ENCODE measurements at places on chromosomes 3 and 15.
A peak's percentile ranks its signal among the peaks of the same experiment; 100 is the strongest.

DNA sequence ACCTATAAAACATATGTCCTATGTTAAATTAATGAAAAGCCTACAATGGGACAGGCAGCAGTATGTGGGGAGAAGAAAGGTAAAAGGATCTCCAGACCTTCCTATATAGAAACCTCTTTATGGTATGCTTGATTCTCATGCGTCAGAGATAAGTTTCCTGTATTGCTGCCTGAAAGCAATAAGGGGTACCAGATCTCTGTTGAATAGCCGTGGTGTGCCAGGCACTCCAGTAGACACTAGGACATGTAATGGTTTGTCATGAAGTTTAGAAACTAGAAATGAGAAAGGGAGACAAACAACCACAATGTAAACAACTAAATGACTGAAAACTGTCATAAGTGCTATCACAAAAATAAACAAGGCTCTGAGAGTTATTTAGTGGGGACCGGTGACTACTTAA lies 168.1 kb downstream of the EFHB start:
- no peak for DNase-seq

DNA sequence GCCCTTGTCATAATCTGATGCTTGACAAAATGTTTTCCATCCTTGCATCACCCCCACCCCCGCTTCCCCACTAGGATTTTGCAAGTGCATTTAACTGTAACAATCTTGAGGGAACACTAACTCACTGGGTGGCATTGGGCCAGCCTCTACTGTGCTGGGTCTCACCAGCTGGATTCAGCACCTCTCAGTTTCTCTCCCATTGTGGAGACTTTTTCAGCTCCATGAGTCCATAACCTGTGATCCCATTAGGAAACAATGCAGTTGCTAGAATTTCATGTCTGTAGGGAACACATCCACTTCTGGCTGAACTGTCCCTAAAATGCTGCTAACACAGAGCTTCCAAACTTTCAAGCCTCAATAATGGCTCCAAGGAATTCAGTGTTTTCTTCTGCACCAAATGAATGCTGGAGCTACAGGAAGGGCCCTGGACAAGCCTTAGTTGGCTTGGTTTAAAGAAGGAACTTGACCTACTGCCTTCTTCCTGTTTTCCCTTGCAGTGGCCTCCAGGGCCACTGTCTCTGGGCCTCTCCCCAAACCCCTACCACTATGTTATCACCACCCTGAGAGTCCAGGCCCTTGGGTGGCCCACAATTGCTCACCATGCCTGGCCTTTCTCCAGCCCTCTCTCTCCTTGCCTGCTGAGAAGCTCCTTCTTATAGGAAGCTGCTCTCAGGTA lies 15.6 kb downstream of the CYP19A1 start:
- DNase-seq, result no peak

GRCh38 chr3:124315215-124316033 lies 323.5 kb upstream of the ROPN1 start:
- no peak for DNase-seq

DNA sequence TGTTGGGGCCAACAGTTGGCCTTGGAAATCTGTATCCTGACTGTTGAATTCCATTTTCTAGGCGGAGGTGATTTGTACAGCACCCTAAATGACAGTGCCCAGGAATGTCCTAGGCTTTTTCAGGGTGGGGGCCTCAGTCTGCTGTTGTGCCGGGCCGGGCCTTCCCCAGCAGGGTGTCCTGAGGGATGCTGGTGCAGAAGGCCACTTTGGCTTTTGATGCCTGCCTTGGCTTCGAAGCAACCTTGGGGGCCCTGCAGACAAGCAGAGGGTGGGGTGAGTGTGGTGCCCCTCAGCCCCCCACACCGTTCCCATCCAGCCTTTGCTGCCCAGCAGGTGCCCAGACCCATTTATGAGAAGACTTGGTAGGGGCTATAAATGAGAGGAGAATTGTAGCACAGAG lies 33.0 kb downstream of the SYNM start:
- no peak for DNase-seq

DNA sequence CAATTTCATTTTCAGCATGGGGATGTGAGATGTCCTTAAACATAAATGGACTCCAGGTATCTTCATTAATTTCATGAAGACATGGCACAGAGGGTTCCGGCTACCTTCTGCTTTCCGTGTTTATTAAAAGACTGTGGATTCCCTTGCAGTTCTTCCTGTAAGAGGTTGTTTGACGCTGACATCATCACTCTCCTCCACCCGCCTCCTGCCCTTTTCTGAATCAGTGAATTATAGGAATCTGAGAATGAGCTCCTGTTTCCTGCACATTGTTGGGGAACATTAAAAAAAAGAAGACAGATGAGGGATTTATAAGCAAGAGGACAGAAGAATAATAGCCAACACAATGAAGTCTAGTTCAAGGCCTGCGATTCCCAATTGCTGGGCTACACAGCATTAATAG lies 191.3 kb downstream of the LPP start:
- DNase-seq, result no peak

- no peak for DNase-seq
Measured at GRCh38 chr3:103624271-103624670, 1189.5 kb downstream of the ZPLD1 start.

DNA sequence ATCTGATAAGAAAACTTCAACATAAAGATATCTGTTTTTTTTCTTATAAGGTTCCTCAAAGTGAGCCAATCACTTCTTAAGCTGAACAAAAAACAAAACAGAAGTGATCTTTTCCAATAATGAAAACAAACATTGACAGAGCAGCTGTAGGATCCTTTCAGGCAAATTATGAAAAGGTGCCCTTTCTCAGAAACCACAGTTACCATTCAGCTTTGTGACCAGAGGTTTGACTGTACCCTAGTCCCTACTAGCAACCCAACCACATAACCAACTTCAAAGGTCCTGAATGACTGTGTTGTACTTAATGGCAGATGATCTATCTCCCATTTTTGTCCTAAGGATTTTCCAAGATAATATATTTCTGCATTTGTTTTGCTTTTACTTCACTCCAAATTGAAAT lies 39.4 kb upstream of the CCR2 start:
- DNase-seq, result no peak

GRCh38 chr3:9875448-9875847 lies 4.6 kb downstream of the CIDEC start:
- no peak for DNase-seq

- no peak for DNase-seq
Measured at GRCh38 chr3:34969513-34969912, 669.8 kb upstream of the ARPP21 start.

DNA sequence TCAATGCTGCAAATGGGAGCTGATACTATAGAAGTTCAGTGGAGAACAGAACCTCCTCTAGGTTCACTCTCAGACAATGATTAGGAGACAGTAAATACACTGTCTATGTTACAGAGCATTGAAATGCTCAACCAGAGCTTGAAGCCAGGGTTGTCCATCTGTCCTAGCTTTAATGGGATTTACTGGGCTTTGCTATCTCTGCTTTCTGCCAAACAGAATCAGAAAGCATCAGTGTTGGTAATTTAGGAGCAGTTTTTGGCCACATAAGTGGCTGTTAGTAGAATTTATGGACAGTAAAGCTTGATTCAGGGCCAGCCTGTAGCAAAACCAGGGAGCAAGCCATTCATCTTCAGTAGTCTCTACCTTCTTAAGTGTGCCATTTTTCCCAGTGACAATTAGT lies 396.3 kb downstream of the LSAMP start:
- DNase-seq, result no peak

DNA sequence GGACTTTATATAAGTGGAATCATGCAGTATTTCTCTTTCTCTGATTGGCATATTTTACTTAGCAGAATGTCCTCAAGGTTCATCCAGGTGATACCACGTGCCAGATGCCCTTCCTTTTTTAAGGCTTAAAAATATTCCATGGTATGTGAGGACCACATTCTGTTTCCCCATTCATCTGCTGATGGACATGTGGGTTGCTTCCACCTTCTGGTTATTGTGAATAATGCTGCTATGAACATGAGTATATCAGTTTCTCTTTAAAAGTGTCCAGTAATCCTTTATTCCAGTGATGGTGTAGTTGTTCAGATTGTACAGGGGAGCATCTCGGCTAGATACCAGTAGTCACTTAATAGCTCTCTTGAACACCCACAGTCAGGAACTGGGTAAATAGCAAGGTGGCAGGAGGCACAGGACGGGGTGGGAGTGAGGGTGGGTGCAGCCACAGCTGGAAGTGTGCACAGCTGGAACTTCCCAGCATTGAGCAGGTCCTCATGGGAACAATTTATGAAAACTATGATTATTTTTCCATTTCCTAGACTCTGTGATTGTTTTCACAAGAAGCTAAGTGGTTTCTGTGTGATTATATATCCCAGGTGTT lies 50.3 kb upstream of the ATG7 start:
- no peak for DNase-seq

GRCh38 chr3:72230774-72231379 lies 445.9 kb upstream of the PROK2 start:
- no peak for DNase-seq

GRCh38 chr3:135228201-135228600 lies 433.1 kb downstream of the EPHB1 start:
- no peak for DNase-seq

GRCh38 chr15:29534378-29534777 lies 264.8 kb upstream of the NSMCE3 start:
- no peak for DNase-seq

- DNase-seq, result peak; percentile 35
Measured at GRCh38 chr3:58333206-58334012, 717 bp downstream of the PXK start.

GRCh38 chr15:96324940-96325540 lies 5.5 kb upstream of the NR2F2 start:
- no peak for DNase-seq

DNA sequence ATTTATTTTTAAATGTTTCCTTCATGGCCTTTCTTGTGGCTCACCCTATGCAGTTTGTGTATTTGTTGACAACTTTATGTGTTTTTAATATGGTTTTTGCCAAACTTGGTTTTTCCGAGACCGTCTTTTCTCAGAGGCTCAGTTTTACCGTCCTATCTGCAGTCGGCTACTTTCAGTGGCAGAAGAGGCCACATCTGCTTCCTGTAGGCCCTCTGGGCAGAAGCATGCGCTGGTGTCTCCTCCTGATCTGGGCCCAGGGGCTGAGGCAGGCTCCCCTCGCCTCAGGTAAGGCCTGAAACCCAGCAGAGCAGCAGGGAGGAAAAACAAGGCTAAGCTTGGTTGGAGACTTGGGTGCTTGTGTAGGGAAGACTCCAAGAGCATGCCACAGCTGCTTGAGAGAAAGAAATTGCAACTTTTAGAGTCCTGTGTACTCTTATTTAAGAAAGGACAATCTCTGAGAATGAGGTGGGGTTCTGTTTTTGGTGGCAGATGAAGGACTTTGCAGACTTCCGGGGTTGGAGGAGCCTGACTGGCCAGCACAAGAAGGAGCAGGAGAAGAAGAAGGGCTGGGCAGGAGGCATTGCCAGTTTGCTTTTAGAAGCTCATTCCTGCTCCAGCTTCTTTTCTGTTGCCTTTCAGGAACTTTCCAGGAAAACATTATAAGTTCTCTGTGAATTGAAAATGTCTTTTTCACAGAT lies at the start of gene TIGIT:
TSS of gene TIGIT (plus strand) at position 191 of the 698 bp plus-strand sequence. CDS start at position 225, 34 bp downstream.
- DNase-seq, result no peak

GRCh38 chr3:11607816-11608215 lies 35.9 kb downstream of the VGLL4 start:
- DNase-seq, result no peak

DNA sequence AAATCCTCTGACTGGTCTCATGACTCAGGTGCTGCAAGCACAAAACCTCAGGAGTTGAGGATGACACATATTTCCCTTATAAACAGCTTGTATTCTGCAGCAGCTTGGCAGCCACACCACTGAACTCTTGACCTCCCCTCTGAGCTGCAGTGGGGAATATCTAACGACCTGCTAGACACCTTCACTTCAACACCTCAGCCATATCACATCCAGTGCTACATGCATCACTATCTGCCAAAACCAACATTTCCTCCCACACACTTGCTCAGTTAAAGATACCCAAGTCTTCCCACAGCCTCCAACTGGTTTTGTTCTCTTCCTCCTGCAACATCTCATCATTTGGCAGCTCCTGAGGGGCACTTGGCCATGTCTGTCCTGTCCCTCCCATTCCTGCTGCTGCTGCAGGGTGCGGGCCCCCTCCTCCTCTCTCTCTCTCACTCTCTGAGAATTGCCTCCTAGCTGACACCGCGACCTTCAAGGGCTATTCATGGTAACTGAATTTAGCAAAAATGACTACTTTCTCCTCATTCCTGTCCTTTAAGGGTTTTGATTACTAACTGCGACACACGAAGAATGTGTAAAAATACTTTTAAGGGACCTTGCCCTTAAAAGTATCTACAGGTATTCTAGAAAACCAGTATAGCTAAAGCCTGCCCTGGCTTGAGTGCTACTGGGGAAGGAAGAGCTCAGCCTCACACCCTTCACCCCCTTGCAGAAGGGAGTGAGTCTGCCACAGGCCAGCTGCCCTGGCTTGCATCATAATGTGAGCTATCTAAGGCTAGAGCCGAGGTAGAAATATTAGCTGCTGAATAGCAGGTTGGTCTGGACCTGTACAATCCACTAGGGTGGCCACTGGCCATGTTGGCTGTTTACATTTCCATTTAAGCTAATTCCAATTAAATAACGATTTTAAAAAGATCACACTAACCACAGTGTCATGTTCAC lies 5.0 kb upstream of the CCR9 start:
- no peak for DNase-seq

- DNase-seq, result no peak
Measured at GRCh38 chr3:27880969-27881892, 159.1 kb upstream of the EOMES start.

DNA sequence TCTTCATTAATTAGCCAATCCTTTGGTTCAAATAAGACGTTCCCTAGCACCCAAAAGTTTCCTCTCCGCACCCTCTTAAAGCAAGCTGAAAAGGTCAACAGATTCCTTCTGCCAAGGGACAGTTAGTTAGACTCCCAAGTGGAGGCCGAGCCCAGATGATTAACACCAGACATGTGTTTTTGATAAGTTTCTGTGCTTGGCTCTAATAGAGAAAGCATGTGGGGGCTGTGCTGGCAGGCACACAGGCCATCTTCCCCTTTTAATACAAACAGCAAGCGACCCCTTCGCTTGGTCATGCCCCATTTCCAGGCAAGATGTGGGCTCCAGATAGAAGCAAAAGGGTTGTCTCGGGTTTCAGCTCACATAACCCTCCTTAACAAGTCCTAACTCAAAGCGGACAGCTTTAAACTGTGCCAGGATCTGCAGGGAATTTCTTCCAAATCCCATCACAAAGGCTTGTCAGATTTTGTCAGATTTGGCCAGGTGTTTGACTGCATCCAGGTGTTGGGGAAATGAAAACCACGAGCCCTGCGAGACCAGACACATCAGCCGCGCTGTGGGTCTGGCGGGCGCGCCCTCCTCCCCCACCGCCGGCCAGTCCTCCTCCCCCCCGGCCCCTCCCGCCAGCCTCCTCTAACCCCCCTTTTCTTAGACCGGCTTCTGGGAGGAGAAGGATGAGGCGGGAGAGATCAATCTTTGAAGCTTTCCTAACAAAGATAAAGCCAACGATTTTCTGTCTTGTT lies 3.3 kb downstream of the HES1 start:
- DNase-seq, result no peak

- no peak for DNase-seq
Measured at GRCh38 chr3:39937874-39938273, 128.5 kb downstream of the MYRIP start.

DNA sequence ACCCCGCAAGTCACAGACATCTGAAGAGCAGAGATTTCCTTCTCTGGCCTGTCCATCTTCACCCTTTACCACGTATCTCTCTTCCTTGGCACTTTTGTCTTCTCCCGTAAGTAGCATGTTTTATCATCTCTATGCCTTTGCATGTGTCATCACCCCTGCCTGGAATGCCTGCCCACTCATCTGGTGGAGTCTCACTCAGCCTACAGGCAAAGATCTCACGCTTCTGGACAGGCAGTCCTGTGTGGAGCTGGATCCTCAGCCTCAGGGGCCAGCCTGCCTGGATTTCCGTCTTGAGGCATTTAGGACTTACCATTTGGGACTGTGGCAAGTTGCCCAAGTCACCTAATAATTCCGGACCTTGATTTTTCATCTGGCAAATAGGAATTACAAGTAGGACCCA lies 114.3 kb upstream of the CACNA2D3 start:
- no peak for DNase-seq
